COR-L47 (cell line): ENCODE measurements at places on chromosomes 11 and 22.

DNA sequence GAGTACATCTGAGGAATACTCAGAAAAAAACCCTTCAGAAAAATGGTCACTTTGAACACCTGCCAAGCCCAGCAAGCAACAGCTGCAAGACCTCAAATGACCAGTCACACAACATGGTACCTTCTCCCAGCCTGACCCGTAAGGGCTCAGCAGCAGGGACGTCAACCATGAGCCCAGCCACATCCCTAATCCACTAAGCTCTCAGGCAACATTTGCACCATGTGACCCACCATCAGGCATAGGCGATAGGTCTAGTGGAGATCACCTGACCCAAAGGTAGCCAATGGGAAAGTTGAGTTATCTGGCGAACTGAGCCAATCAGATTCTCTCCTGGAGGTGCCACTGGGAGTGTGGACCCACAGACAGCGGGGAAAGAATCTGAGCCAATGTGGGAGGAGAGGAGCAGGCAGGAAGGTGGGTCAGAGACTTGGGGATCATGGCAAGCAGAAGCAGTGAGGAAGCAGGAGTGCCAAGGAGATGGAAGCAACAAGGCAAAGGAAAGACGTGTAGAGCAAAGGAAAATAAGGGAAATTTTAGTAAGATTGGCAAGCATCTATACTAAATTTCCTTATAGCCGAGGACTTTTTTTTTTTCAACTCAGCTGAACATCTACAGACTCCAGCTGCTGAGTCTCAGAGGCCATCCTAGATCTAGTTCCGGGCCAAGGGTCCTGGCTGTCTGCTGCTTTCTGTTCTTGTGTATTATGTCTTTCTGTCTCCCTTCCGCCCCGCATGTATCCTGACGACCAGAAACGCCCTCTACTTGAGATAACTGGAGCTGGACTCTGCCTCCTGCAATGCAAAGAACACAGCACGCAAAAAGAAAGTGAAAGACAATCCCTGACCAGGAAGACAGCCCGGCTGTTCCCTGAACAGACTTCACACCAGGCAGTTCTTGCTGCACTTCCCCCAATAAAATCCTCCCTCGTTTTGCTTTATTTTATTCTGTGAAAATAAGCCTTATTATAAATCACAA is 11.0 kb upstream of the PLAAT2 start:
- no peak for DNase-seq

DNA sequence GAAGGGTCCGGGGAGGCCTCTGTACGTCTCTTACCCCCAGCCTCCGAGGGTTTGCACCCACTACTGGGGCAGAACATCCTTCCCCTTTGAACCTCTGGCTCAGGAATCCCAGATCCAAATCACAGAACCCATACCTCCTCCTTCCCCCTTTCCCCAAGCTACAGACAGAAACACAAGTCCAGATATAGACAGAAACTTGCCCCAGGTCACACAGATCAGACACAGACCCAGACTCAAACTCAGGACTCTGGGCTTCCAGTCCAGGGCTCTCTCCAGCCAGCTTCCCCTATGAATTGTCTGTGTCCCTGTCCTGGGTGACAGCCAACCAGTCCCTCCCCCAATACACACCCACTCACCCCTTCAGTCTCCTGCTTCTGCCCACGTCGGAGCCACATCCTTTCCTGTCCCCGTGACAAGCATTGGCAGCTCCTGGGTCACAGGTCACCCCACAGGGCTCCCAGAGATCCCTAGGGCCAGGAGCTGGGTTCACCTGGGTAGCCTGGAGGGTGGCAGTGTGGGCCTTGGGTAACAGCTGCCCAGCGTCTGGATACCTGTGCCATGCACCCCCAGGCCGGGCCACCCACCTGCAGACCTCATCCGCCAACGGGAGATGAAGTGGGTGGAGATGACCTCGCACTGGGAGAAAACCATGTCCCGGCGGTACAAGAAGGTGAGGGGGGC is 772 bp downstream of the TBC1D10C start:
- DNase-seq: no peak

GRCh38 chr11:90221803-90222458 is 918 bp downstream of the CHORDC1 start:
- no peak for DNase-seq

- no peak for DNase-seq
Observed at GRCh38 chr11:70915158-70915985, 337.0 kb downstream of the SHANK2 start.

GRCh38 chr11:46475926-46476545 is 84.5 kb upstream of the CHRM4 start:
- DNase-seq: no peak

DNA sequence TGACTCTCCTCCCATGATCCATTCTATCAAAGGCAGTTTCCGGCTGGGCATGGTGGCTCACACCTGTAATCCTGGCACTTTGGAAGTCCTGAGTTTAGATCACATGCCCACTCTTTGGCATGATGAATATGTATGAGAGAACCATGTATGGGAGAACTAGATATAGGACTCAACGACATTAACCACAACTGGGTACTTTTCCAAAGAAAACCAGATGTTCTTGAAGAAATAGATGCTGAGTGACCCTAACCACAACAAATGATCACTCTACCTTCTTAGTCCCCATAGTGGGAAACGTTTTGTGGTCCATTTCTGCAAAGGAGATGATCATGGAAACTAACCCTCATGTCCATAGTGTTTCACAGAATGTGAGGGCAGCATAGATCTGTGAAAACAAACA is 13.6 kb downstream of the FJX1 start:
- DNase-seq: no peak

DNA sequence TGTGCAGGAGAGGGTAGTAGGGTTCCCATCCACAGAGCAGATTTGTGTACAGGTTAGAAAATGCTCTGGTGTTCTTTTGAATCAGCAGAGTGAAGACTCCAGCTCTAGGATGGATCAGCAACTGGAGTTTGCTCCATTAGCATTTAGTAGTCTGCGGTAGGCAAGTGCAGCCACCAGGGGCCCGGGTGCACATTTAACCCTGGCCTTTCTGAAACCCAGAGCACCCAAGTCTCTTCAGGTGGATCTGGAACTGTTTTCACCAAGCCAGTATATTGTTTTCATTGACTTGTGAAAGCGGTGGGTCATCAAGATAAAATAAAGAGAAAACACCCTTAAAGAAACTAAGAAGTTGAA is 100.8 kb upstream of the CLPB start:
- DNase-seq: no peak

DNA sequence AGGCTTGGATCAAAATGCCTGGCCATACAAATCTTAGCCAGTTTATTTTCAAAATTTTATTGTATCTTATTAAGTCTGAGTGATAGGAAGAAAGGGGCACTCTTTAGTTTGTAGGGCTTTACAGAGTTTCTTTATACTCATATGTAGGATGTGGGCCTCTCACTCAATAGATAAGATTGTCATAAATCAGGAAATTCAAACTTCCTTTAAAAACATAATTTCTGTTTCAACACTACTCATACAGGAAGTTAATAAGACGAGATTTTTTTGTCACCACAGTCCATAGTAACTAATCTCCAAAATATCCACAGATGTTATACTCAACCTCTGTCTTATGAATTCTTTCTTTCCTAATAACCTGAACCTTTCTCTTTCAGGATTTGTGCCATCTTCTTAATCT is 13.3 kb upstream of the OR56B4 start:
- DNase-seq: no peak

GRCh38 chr11:61754534-61755482 is 2.4 kb downstream of the MYRF start:
- DNase-seq: no peak
